ENCODE measurements at places on chromosomes 4 and X. TPM values are rescaled to one million over a fixed set of nuclear protein-coding genes. Genes with fewer than 3 reads are reported as not detected.

The TMPRSS11A gene
- total RNA-seq, result not detected

The NSG1 gene
- 16.3 TPM for total RNA-seq

The GIMD1 gene
- not detected for total RNA-seq

The ZNF732 gene
- total RNA-seq, result not detected

The TMEM35A gene
- not detected for total RNA-seq

The LRIT3 gene
- total RNA-seq, result 0.24 TPM

Measured in CD8-positive, alpha-beta memory T cell (primary cell).